ENCODE measurements at places on chromosomes 3 and 15.

DNA sequence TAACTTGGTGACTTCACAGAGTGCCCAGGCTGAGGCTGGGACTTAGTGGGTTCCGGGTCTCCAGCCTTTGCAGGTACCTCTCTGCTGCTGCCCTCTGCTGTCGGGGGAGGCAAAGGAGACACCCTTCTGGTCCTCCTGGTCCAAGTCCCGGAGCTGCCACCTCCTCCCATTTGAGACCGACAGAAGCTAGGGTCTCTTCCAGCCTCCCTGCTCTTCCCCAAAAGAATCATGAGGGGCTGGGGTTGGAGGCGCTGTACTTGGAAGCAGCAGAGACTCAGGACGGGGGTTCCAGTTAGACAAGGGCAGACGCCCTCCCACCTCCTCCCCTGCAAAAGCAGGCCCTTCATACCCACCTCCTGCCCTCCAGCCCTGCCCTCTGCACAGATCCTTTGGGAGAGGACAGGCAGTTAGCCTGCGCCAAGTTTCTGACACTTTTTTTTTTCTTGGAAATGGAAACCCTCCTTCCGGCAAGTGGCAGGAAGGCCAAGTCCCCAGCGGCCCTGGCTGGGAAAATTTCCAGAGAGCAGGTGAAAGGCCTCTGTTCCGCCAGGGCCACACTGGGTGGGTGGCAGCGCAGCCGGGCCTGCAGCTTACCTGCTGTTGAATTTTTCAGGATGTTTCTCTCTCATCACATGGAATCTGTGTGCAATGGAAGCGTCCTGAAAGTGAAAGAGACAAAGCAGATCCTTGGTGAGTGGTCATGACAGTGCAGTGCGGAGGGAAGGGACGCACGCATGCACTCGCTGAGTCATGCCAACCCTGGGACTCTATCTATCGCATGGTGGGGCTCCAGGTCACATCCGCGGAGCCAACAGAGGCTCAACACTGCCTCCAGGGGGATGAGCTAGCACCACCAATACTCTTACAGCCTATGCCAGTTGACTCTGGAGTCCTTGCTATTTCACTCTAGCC is 119.9 kb downstream of the DGKG start:
- peak; percentile 93 for DNase-seq

GRCh38 chr15:77808075-77808474 is 175.4 kb upstream of the LINGO1 start:
- no peak for DNase-seq

- no peak for DNase-seq
Observed at GRCh38 chr3:85780806-85781205, 822.0 kb downstream of the CADM2 start.

DNA sequence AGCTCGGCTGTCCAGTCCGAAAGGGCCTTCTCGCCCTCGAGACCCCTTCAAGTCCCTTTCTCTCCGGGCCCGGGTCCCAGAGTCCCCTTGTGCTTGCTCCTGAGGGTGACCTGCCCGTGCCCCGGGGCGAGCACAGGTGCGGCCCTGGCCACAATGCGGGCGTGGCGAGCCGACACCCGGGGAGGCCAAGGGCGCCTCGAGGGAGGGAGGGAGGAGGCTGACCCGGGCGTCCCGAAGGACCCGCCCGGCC is 810 bp upstream of the MEF2A start:
- no peak for DNase-seq

DNA sequence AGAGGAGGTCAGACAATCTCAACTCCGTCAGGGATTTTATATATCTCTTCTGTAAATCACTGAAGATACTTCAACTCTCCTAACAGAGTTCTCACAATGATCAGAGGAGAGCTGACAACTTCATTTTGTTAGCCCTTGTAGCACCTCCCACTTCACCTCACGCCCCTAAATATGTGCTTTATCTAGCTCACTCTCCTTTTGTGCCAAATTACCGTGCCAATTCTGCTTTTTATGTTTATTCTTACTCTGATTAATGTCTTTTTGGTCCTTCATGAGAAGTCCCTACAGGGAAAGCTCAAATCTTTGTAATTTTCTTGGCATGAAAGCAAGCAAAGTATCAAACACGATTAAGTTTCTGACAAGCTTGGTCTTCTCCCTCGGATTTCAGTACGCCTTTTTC is 636.1 kb upstream of the NAALADL2 start:
- no peak for DNase-seq
